Keratinocyte (primary cell): ENCODE measurements at places on chromosomes 12 and 14. TPM values are rescaled to one million over a fixed set of nuclear protein-coding genes. Genes with fewer than 3 reads are reported as not detected.

DNA sequence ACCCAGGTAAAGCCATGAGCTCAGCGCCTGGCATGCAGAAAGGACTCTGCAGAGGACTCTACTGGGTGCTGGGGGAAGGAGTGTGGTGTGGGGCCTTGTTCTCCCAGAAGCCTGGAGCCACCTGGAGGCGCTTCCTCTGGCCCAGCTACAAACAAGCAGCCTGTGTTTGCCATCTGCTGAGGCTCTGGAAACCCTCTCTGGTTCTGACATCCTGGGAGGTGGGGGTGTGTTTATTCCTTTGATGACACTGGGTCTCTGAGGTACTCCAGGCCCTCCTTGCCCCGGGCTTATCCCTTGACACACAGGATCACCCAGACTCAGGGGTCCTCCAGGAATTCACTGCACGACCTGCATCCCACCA is 44.9 kb downstream of the RNF34 start:
- DNase-seq = no peak

Gene ESR2
- 0.02 to 0.06 TPM (median 0.03 TPM) in 3 replicates for polyA plus RNA-seq

Gene PMCH
- polyA plus RNA-seq = not detected in 3 replicates

DNA sequence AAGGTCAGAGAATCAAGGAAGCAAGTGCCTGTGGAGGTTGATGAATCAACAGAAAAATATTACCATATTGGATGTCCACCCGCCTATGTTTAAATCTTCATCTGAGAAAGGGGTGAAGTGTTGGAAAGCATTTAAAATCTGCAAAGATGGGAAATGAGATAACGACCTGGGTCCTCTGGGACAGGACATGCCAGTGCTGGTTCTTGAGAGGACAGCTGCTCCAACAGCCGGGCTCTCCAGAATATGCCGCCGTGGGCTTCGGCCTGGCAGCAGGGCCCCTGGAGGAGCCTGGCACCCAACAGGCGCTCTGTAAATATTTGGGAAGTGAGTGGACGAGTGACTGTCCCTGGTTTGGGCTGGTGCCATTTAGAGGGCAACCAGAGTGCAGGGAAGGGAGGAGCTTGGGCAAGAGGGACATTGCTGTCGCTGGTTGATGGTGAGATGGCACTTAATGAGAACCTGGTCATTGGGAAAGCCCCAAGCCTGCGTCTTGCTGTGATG is 129.9 kb downstream of the KCNA5 start:
- DNase-seq = no peak

- no peak for DNase-seq
These were observed 41.2 kb downstream of the TDP1 start for GRCh38 chr14:89996963-89997362.

Gene METAP2
- 51.0 to 103 TPM (median 68.4 TPM) in 3 replicates for polyA plus RNA-seq

DNA sequence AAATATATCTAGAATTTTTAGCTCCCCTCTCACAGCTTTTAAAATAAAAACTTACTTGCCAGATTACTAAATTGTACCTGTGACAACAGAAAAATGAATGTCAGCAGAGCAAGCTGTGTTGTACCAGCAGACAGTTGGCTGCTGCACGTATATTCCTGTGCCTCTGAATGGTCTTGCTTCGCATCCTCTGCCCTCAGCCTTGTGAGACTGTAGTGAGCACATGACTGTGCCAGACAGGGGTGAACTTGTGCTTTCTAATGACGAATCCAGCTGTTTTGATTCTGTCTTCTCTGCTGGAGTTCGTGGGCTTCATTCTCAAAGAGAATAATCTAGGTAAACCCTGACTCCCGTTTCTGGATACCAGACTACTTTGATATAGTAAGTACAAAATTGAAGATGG is 58.3 kb upstream of the FRMD6 start:
- no peak for DNase-seq

DNA sequence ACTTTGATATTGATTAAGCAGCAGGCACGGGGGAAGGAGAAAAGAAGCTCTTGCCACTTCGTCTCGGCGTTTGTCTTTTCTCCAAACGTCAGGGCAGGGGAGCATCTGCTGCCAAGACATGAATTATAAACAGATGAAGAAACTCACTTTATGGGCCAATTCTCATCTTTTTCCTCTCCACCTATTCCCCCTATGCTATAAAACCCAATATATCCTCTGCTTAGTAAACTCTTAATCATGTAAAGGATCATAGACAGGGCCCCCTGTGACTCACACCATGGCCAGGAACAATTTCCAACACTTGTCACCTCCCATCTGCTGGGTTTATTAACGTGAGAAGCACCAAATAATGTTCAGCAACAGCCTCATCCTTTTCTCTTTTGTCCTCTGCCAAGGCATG is 1092.1 kb upstream of the TMEM132C start:
- DNase-seq = no peak

- no peak for DNase-seq
These were observed 24.1 kb downstream of the NTF3 start for GRCh38 chr12:5456030-5456429.

DNA sequence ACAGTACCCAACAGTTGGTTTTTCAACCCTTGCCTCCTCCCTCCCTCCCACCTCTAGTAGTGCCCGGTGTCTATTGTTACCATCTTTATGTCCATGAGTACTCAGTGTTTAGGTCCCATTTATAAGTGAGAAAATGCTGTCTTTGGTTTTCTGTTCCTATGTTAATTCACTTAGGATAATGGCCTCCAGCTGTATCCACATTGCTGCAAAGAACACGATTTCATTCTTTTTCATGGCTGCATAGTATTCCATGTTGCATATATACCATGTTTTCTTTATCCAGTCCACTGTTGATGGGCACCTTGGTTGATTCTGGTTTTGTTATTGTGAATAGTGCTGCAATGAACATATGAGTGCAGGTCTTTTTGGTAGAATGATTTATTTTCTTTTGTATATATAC is 631.3 kb downstream of the MED13L start:
- DNase-seq = no peak

Gene PPP1CC
- 77.4 to 158 TPM (median 83.3 TPM) in 3 replicates for polyA plus RNA-seq

- DNase-seq = no peak
These were observed 39.5 kb downstream of the PROX2 start for GRCh38 chr14:74836251-74836960.

DNA sequence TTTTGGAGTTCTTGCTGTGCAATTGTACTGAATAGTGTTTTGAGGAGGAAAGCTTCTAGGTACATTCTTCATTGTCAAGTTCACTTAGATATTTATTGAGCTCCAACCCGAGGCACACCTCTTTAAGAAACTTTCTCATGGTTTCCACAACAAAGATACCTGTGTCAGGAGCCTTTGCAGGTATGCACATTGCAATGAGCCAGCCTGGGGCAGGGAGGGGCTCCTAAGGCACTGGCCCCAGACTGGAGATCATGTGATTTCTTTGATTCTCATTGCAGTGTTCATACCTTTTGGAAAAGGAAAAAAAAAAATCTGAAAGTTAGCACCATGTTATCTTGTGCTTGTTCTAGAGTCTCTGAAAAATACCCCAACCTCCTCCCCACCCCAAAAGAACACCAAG is 80.3 kb downstream of the PRMT8 start:
- DNase-seq = no peak
